ENCODE measurements at places on chromosomes 5 and 9.

DNA sequence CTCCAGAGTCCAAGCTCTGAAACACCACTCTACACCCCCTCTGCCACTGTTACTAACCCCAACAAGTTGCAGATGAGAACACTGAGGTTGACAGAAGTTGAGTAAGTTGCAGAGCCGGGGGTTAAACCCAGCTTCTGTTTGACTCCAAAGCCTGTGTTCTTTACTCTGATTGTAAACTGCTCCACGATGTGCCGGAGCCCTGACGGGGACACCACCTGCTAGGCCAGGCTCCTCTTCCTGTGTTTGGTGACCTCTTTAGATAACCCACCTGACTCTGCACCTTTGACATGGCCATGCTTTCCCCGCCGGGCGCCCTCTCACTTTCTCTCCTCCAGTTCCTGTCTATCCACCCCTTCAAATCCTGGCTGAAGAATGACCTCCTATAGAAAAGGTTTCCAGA, 96.7 kb downstream of the PAX5 start:
- no peak for DNase-seq

GRCh38 chr5:167578977-167579692, 712.3 kb upstream of the WWC1 start:
- DNase-seq = no peak

DNA sequence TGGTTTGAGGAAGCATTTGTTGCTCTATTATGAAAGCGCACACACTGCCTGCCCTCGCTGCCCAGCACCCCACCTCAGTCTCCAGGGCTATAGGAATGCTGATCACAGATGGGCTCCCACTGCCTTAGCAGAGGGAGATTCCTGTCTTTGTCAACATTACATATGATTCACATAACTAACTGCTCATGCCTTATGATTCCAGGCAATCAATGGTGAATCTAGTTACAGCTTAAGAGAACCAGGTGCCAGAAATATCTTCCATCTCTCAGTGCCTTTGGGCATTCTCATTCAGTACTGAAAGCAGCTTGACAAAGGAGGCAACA, 458.9 kb upstream of the C9orf72 start:
- no peak for DNase-seq

DNA sequence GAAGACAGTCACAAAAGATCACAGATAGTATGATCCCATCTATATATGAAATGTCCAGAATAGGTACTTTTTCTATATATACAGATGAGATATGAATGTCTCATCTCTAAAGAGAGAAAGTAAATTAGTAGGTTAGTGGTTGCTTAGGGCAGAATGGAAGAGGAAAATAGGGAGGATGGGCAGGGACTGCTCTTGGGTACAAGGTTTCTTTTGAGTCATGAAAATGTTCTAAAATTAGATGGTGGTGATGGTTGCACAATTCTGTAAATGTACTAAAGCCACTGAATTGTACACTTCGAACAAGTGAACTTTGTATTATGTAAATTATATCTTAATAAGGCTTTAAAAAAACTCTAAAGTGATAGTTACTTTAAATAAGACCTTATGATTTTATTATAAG, 59.6 kb upstream of the GRAMD2B start:
- no peak for DNase-seq

DNA sequence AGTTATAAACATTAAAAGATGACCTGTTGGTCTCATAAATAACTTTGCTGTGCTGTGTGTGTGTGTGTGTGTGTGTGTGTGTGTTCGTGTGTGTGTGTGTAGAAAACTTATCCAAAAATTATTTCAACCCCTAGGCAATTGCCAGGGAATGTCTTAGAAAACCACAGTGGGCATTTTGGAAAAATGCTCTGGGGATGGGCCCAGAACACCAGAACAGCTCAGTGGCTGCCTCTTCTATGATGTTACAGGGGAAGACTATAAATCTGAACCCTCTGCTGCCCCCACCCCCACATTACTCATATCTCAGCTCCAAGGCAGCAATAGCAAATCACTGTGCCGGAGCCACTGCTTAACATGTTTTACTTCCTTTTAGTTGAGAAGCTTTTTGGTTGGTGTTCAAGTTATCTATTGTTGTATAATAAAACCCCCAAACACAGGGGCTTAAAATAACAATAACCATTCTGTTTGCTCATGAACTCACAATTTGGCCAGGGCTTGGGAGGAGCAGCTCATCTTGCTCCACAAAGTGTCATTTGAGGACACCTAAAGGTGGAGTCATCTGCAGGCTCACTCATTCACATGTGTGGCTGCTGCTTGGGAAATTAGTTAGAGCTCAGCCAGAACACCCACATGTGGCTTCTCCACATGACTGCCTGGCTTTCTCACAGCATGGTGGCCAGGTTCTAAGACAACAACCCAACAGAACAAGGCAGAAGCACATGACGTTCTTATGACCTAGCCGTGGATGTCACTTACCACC, 40.4 kb downstream of the ACTBL2 start:
- DNase-seq = no peak

GRCh38 chr5:136199408-136199807, 6.4 kb upstream of the SMIM32 start:
- DNase-seq = no peak

DNA sequence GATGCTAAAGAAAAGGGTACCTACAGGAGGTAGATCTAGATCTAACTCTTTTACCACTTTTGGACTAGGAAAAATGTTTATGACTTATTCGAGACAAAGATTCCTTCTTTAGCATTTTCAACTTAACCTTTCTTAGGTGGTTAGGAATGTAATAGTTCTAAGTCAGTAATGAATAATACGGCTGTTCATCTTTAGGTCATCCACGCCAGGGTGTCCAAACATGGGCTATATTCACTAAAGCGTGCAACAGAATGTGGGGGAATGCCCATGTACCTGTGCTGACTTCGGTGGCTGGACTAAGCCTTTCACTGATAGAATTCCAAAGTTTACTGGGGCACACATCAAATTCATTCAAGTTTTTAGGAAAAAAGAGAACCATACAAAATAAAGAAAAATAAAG, 164.7 kb downstream of the TSSK1B start:
- DNase-seq = no peak

- no peak for DNase-seq
These were observed 15.7 kb downstream of the CEP72 start for GRCh38 chr5:627840-628239.

DNA sequence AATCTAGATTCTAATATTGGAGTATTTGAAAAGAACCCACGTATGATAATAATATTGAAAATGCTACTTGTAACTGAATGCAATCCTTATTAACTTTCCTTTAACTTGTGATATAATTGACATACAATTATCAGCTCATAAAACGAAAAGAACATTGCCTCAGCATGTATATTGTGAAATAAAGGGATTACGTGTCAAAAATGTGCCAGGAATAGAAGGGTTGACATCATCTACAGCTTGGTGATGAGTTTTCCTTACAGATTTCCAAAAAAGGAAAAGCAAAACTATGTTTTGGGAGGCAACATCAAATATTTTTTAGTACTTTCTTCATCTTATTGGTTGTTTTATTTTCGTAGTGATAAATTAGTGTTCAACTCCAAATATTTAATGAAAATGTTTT, 266.0 kb upstream of the PTGER4 start:
- no peak for DNase-seq

- DNase-seq = no peak
These were observed 245.8 kb downstream of the TLE4 start for GRCh38 chr9:79817438-79818004.

DNA sequence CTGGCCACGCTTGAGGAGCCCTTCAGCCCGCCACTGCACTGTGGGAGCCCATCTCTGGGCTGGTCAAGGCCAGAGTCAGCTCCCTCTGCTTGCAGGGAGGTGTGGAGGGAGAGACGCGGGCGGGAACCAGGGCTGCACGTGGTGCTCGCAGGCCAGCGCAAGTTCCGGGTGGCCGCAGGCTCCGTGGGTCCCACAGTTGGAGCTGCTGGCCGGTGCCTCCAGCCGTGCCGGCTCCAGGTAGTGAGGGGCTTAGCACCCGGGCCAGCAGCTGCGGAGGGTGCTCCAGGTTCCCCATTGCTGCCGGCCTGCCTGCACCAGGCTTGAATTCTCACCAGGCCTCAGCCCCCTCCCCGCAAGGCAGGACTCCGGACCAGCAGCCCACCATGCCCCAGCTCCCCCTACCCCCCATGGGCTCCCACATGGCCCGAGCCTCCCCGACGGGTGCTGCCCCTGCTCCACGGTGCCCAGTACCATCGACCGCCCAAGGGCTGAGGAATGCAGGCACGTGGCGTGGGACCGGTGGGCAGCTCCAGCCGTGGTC, 192.8 kb upstream of the IZUMO3 start:
- DNase-seq = no peak

Measured in stimulated activated CD4-positive, alpha-beta T cell treated with anti-CD3 and anti-CD28 coated beads, Interleukin-1b, Interleukin-23, amount 100 ng/mL, for 4 hours (primary cell).